CD4-positive, alpha-beta T cell treated with Interleukin-12 subunit alpha and Interleukin-12 subunit beta, for 1 hour (primary cell): ENCODE measurements at places on chromosomes 16 and 17.

DNA sequence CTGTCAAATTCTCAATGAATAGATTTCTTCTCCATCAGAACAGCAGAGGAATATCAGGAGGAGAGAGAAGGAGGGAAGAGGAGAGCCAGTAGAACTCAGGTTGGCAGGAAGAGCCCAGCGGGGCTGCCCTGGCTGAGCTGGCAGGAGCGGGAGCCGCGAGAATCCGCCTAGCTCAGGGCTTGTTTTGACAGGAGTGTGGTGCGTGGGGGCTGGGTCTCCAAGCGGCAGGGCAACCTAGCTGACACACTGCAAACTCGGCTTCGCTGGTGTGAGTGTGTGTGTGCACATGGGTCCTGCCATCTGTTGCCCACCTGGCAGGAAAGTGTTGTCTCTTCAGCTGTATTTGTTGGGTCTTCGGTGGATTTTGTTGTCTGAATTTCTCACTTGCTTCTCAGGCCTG, 27.9 kb upstream of the BCAR1 start:
- no peak for DNase-seq

DNA sequence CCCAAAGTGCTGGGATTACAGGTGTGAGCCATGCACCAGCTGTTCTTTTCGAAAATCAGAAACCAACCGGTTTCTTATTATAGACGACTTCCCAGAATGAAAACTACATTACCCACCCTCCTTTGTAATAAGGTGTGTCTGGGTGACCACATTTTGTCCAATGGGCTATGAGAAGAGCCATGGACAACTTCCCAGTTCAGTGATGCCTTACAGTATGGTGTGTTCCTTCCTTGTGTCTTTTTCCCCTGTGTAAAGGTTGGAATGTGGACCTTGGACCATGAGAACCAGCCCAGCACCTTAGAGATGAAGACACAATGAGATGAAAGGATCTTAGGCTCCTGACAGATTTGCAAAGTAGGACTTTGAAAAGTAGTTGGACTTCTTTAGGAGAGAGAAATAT, 85.0 kb upstream of the ATF7IP2 start:
- no peak for DNase-seq

GRCh38 chr17:77815127-77815905, 143.2 kb upstream of the TNRC6C start:
- no peak for DNase-seq

- no peak for DNase-seq
Measured at GRCh38 chr16:55542459-55543082, 23.9 kb upstream of the CAPNS2 start.

- no peak for DNase-seq
Measured at GRCh38 chr17:43962479-43962878, 8.7 kb upstream of the PYY start.

GRCh38 chr16:65418435-65418834, 296.6 kb upstream of the CDH11 start:
- no peak for DNase-seq

DNA sequence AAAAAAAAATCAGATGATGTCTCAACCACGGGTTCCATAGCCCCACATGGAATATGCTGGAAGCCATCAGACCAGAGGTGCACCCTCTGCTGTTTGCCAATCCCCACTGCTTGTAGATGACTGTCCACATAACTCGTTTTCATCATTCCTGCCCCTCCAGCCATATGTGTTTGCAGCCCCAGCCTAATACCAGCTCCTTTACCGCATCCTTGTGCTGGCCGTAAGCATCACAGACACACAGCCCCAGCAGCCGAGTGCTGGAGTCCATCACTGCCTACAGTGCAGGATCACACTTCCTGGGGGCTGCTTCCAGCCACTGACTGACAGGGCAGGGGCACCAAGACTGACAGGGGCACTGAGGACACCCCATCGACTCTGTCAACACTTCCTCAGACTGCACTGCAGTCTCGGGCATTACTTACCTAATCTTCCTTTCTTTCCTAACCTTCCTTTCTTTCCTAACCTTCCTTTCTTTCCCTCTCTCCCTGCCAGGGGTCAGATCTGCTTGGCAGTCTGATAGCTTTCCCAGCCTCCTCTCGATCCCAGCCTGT, 5.0 kb downstream of the RCVRN start:
- DNase-seq, result no peak

DNA sequence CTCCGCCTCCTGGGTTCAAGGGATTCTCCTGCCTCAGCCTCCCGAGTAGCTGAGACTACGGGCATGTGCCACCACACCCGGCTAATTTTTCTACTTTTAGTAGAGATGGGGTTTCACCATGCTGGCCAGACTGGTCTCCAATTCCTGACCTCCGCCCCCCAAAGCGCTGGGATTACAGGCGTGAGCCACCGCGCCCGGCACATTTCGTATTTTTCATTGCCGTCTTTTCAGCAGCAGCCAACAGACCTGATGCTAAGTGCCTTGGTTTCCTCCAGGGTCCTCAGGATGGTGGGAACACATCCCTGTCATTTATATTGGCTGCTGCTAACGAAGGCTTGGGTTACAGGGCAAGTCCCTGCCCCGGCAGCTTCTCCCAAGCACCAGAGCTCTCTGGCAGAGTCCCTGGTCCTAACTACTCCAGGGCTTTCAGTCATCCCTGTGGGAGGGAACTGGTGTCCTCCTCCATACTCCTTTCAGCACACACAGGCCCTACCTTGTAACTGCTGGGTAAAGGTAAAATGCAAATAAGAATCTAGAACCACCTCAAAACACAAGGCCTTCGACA, 1.5 kb upstream of the RNF157 start:
- no peak for DNase-seq

- no peak for DNase-seq
Measured at GRCh38 chr16:89864527-89864820, 8.9 kb upstream of the TCF25 start.

DNA sequence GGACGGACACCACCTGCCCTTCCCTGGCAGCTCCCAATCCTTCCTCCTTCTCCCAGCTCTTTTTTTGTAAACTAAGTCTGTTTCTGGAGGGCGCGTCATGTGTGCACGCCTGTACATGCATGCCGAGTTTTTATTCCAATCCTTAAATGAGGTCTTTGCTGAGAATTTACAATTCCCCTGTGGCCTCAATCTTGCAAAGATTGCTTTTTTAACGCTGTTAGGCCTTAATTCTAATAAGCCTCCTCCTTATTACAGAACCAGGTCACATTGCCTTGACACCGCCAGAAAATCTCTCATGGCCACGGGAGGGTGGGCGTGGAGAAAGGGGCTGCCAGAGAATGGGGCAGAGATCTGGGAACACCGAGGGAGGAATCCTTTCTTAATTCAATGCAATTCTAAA, 17.6 kb downstream of the RBFOX3 start:
- DNase-seq, result no peak

DNA sequence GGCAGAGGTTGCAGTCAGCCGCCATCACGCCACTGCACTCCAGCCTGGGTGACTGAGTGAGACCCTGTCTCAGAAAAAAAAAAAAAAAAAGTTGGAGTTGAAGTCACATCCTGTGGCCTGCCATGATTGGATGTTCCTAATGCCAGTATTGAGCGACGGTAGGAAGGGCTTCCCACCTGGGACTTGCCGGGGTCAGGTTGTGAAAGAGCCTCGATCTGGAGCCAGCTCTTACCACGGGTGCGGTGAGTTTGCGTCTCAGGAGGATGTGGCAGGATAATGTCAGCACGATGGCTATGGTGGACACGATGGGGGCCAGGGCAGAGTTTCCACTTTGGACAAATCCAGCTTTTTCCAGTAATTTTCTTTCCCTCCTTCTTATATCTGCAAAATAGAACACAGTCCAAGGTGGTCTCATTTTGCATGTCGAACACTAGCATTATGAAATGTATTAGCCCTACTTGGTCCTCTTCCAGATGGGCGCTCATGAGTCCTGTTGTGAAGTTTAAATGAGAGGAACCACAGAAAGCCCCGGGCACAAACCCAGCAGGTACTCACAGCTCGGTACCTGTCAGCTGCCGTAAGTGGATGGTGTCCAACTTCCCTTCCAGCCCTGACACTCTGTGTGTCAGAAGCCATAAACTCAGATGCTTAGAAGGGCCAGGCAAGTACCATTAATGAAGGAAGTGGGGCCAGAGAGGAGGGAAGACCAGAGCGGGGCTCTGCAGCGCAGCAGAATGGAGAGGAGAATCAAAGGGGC, 22.2 kb downstream of the ABCC12 start:
- no peak for DNase-seq

- no peak for DNase-seq
Measured at GRCh38 chr17:55911186-55911585, 160.3 kb downstream of the PCTP start.

- no peak for DNase-seq
Measured at GRCh38 chr17:39151150-39151942, at the start of gene PLXDC1. Gene PLXDC1 (minus strand): TSS chr17:39151637. CDS start chr17:39151437, 200 bp downstream.
